ENCODE measurements at places on chromosomes 3 and 15. TPM values are rescaled to one million over a fixed set of nuclear protein-coding genes. Genes with fewer than 3 reads are reported as not detected.

Gene SCAMP5
- 47.9 TPM for polyA plus RNA-seq

Gene SERPINI2
- 1.9 TPM for polyA plus RNA-seq

Gene PRTG
- polyA plus RNA-seq, result 15.8 TPM

Gene GP9
- 0.47 TPM for polyA plus RNA-seq

Gene PSTPIP1
- polyA plus RNA-seq, result 1.4 TPM

Gene HDC
- 0.96 TPM for polyA plus RNA-seq

Gene SYNPR
- polyA plus RNA-seq, result not detected

Gene ERICH6
- 1.0 TPM for polyA plus RNA-seq

Gene ZIC4
- polyA plus RNA-seq, result not detected

Gene CLDN18
- polyA plus RNA-seq, result 2.7 TPM

Gene ECE2
- polyA plus RNA-seq, result not detected

Gene HDAC11
- 14.8 TPM for polyA plus RNA-seq

Gene TLR9
- polyA plus RNA-seq, result 0.18 TPM

Gene POTEB3
- polyA plus RNA-seq, result not detected

Gene HOMER2
- polyA plus RNA-seq, result 33.7 TPM

Gene DALRD3
- polyA plus RNA-seq, result 78.5 TPM

Gene SPPL2A
- 120 TPM for polyA plus RNA-seq

Gene STAB1
- 37.6 TPM for polyA plus RNA-seq

Gene TMEM45A
- polyA plus RNA-seq, result 22.1 TPM

Gene NDUFB4
- polyA plus RNA-seq, result 167 TPM

Gene GCSAM
- 3.0 TPM for polyA plus RNA-seq

Gene LEKR1
- polyA plus RNA-seq, result 3.2 TPM

Gene PLS1
- 28.9 TPM for polyA plus RNA-seq

Gene UNC13C
- polyA plus RNA-seq, result 11.3 TPM

Gene SMCO1
- not detected for polyA plus RNA-seq

Gene EFHB
- polyA plus RNA-seq, result 2.5 TPM

Gene PLSCR2
- 1.0 TPM for polyA plus RNA-seq

Gene TPM1
- polyA plus RNA-seq, result 573 TPM

Gene CHL1
- 24.1 TPM for polyA plus RNA-seq

Gene CFAP100
- polyA plus RNA-seq, result 1.7 TPM

Gene PLA2G4E
- not detected for polyA plus RNA-seq

Gene RASGRP1
- 15.1 TPM for polyA plus RNA-seq

Gene PPP2R3A
- 25.0 TPM for polyA plus RNA-seq

Gene SCN11A
- polyA plus RNA-seq, result 1.8 TPM

Gene EPHA6
- 1.2 TPM for polyA plus RNA-seq

Gene CELF6
- polyA plus RNA-seq, result 5.1 TPM

Gene KNL1
- 32.4 TPM for polyA plus RNA-seq

Gene ANKRD34C
- 0.10 TPM for polyA plus RNA-seq

Gene UCN2
- polyA plus RNA-seq, result 0.37 TPM

Gene HCN4
- polyA plus RNA-seq, result 1.2 TPM

Gene IQCF5
- polyA plus RNA-seq, result not detected

Gene GOLGA8J
- 2.9 TPM for polyA plus RNA-seq

Gene CCR3
- not detected for polyA plus RNA-seq

Gene C3orf52
- polyA plus RNA-seq, result 8.0 TPM

Gene SPSB4
- 14.8 TPM for polyA plus RNA-seq

Gene HYAL1
- 6.5 TPM for polyA plus RNA-seq

Gene OR5K2
- polyA plus RNA-seq, result 1.2 TPM

Gene COL6A5
- polyA plus RNA-seq, result 0.07 TPM

Gene CILP
- polyA plus RNA-seq, result 3.8 TPM

Gene GOLGA8Q
- 2.5 TPM for polyA plus RNA-seq

Gene IL16
- 4.9 TPM for polyA plus RNA-seq
